Stimulated activated CD4-positive, alpha-beta T cell treated with anti-CD3 and anti-CD28 coated beads, Interleukin-15, amount 100 ng/mL, for 1 hour (primary cell): ENCODE measurements at places on chromosomes 13 and 19.

DNA sequence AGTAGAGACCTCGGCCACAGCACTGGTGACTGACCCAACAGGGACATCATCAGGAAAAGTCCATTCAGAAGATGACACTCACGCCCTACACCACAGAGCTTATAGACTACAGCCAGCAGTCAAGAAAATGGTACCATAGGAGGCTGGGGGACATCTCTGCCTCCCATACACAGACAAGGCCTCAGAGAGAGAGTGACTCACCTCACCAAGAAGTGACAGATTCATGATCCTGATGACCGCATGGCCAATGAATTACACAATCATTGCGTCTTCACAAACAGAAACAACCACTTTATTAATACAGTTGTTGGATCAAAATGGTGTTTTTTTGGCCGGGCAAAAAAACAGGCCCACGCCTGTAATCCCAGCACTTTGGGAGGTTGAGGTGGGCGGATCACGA, 260.8 kb upstream of the TSHZ3 start:
- DNase-seq: no peak

DNA sequence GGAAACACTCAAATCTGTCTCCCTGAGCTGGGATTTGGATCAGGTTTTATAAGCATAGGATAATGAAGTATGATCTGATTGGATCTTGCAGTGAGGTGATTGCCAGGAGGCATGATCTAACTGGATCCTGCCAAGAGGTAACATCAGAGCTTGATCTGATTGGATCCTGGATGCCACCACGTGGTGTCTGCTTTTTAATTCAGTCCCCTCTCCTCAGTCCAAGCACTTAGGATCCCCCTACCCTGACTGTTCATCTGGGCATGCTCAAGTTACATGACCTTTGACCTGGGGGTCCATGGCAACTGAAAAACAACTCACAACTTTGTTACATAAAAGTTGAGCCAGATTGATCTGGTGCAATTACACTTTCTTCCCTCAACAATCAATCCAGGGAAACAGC, 47.5 kb upstream of the LSM14A start:
- DNase-seq: no peak

DNA sequence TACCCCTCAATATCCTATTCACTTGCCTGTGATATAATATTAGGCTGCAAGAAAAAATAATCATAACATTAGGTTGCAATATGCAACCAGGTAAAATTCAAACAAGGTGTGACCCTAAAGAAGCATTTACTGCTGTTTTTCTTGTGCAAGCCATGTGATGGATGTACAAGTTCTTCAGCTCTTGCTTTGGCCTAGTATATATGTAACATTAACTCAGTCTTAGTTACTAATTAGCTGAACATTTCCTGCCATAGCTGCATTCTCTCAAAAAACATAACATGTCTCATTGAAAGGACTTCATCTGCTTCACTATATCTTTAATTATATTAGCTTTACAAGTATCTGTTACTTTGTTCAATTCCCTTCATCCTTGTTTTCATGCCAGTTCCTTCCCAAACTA, 406.8 kb upstream of the HTR2A start:
- DNase-seq: no peak

- no peak for DNase-seq
Observed at GRCh38 chr13:30572859-30573275, 44.9 kb upstream of the USPL1 start.

GRCh38 chr13:93080587-93080986, 146.0 kb upstream of the GPC6 start:
- no peak for DNase-seq

GRCh38 chr19:6498294-6499036, 3.6 kb downstream of the TUBB4A start:
- no peak for DNase-seq

- DNase-seq: no peak
Observed at GRCh38 chr19:23896912-23897311, 17.8 kb upstream of the ZNF726 start.

GRCh38 chr13:98508280-98508679, 68.6 kb downstream of the STK24 start:
- no peak for DNase-seq

- DNase-seq: no peak
Observed at GRCh38 chr13:23687614-23688013, 117.4 kb downstream of the TNFRSF19 start.

GRCh38 chr19:36160821-36161596, 8.8 kb upstream of the COX7A1 start:
- no peak for DNase-seq

- DNase-seq: no peak
Observed at GRCh38 chr19:30047432-30047831, 105.4 kb downstream of the URI1 start.

DNA sequence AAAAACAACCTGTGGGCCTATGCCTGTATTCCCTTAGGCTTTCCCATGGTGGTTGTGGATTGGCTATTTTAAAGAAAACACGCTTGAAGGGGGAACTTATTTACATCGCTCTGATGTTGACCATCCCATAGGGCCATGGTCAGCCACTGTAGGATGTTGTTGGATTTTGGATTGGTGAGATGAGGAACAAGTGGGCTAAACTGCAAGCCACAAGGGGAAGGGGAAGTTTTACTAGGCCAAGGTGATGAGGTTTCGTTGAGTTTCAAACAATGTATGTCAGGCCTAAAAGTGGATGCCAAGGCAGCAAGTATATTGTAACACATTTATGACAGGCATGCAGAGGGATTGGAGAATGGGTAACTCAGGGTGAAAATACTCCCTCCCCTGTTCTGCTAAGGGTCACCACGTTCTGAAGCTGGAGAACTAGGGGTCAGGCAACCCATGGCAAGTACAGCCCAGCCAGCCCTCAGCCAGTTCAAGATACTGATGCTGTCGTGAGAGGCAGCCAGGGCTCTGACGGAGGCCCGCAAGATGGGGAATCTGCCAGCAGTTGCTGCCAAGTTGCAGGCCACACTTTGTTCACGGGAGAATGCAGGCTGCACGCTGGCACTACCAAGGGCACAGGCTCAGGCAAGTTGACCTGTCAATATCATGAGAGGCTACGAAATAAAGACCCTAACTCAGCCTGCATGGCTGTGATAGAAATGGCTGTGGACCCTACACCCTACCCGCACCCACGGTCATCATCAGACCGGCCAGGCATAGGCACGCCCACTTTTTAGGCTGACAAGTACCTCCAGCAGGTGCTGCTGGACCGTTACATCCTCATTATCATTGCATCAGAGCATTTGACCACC, 11.1 kb downstream of the IRGC start:
- no peak for DNase-seq

DNA sequence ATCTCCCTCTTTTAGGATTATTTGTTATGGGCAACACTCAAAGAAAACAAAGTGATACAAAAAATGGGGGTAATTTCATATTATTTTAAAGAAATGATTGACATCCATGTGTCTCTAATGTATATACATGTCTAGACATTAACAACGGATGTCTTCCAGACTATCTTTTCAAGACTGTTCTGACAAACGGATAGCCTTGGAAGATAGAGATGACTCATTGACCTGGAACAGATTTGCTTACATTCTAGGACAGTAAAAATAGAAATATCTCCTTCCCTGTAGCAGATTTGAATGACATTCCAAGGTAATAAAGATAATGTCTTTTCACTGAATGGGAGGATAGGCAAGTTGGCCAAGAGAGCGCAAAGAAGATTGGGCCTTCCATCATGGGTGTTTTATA, 26.2 kb upstream of the SLITRK6 start:
- no peak for DNase-seq

DNA sequence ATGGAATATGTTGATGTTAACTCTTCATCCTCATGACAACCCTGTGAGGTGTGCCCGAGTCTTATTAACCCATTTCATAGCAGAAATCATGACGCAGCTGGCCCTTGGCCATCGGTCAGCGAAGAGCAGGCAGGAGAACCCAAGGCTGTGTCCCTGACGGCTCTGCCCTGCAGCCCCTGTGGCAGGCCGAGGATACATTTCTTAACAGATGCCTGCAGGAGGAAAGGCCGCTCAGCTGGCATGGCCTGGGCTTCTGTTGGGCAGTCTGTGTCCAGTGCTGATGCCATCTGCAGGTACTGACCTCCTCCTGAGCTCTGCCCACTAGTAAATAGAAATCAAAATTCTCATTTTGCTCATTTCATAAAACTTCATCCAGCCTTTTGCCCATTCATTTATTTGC, 35.4 kb upstream of the MCF2L start:
- no peak for DNase-seq

- DNase-seq: no peak
Observed at GRCh38 chr13:110640591-110641029, 25.3 kb downstream of the NAXD start.

DNA sequence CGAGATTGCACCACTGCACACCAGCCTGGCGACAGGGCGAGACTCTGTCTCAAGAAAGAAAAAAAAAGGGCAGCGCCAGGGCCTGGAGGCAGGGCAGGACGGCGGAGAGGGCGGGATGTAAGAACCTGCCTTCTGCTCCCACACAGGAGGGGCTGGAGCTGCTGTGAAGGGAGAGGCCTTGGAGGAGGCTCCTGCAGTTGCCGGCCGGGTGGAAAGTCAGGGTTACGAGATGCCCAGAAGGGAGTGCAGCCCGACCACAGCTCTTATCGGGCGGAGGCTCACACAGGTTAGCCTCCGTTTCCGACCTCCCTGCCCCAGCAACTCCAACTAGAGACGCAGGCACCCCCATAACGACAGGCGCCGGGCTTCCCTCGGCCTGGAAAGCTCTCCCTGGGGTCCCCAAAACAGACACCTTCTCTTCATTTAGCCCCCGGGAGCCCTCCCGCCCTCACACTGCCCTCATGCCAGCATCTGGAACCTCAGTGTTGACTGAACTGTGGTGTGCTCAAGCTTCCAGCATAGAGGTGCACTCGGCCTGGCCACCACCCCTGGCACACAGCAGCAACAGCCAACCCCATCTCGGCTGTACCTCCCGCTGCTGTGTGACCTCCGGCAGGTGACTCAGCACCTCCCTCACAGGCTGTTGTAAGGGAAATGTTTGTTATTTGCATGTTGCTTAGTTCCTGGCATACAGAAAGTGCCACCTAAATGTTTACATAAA, 1.4 kb downstream of the PLPP2 start:
- no peak for DNase-seq

GRCh38 chr13:36999054-36999714, at the start of gene ALG5:
TSS of gene ALG5 (minus strand) at chr13:36999340. CDS start at chr13:36999300, 40 bp downstream.
- DNase-seq: peak; percentile 89

DNA sequence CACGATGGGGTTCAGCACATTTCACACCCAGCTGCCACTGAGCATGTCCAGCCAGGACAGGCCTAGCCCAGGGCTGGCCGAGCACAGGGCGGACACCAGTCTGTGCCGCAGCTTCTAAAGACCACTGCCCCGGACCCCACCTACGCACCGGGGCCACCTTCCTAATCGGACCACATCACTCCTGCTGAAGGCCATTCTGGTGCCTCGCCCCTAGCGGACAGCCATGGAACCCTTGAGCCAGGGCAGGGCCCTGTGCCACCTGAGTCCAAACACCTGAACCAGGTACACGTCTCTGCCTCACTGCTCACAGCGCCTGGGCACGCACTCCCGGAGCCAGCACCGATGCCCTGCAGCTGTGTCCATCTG, 8.4 kb upstream of the C13orf46 start:
- DNase-seq: no peak

DNA sequence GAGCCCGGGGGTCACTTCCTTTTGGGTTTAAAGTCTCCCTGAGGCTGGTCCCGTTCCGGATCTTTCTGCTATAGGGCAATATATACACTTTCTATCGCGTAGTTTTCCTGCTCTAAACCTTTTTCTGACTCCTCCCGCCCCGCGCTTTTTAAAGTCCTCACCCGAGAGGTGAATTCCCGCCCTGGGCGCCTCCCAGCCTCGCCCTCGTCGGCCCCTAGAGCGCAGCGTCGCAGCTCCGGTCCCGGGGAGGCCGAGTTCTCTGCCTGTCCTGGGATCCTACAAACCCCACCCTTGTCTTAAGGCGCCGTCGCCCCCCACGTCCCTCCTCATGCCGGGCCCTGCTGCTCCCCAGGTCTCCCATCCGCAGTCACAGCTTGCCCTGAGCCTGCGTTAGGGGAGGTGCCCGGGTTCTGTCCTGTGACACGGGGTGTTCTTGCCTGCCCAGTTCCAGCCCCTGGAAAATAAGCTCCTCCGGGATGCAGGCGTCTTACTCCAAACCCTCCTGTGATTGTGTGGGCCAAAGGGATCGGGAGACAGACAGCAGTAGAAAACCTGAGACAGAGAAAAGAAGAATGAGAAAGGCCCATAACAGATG, 491 bp downstream of the ZNF525 start:
- no peak for DNase-seq

GRCh38 chr19:5823579-5824281, 15.8 kb downstream of the FUT6 start:
- DNase-seq: no peak

DNA sequence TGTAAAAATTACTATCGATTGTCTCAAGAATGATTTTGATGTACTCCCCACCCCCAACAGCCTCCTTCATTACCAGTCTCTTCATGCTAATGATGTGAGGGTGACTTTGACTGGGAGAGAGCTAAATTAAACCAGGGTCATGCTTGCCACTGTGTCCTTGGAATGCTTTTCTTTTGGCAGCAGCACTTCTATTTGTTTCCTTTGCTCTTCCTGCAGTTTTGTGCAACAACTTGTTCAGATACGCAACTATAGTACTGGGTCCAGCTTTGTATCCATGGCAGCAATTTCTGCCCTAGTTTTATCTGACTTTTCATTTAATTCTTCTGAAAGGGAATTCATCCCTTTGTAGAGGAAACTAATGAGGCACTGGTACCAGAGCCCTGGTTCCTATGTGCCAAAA, 2792.1 kb downstream of the PCDH9 start:
- DNase-seq: no peak

DNA sequence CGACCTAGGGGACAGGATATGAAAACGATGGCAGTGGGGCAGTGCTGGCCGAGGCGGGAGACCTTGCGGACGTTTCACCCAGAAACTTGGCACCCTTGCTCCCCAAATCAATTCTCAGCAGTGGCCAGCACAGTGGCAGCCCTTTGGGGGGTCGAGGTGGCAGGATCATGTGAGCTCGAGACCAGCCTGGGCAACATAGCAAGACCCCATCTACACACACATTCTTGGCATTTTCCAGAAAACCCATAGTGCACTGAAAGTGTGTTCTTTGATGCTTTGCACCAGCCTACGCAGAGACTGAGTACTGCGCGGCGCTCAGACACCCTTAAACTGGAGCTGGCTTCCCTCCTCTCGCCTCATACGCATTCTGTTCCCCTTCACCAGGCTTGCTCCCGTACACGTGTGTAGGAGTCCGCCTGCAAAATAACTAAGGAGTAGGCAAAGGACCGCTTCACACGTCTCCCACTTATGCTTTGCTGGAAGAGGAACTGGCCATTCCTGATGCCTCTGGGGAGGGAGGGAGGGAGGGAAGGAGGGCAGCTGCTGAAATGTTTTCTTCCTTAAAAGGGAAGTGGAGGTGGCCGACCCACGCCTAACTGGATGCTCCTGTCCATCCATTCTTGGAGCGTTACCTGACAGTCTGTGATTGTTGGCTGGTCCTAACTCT, 23.5 kb upstream of the MIER2 start:
- DNase-seq: no peak

DNA sequence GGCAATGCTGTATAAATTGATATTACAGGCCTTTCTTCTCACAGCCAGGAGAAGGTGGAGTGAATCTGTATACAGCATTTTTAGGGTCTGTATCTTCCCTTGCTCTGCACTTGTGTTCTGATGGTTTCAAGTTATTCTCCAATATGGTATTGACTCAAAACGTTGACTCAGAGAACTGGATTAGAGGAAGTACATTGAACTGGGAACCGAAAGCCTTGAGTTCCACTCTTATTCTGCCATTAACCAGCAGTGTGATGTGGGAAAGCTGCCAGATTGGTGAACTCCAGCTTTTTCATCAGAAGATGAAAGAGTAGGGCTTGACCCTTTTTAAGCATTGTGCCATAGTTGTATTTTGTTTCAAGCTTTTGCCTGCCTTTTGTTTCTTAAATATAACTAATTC, 167.7 kb downstream of the SPRY2 start:
- DNase-seq: no peak

- DNase-seq: no peak
Observed at GRCh38 chr19:4537953-4538600, 1.8 kb downstream of the LRG1 start.
